ENCODE measurements at places on chromosomes 5 and 9. TPM values are rescaled to one million over a fixed set of nuclear protein-coding genes. Genes with fewer than 3 reads are reported as not detected.

DNA sequence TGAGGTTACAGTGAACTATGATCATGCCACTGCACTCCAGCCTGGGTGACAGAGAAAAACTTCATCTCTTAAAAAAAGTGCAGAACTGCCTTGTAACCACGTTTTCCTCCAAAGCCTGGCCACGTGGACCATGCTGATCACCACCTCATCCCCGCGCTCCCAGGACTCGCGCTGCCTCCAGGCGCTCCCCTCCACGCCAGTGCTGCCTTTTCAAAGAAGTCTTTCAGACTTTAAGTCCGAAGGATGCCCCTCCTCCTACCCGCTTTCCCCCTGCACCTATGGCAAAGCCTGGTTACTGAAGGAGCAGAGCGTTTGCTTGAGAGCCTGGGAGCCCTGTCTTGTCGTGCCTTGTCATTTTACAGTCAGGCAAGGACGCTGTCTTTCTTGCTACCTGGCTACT is 43.8 kb downstream of the HABP4 start:
- no peak for DNase-seq

DNA sequence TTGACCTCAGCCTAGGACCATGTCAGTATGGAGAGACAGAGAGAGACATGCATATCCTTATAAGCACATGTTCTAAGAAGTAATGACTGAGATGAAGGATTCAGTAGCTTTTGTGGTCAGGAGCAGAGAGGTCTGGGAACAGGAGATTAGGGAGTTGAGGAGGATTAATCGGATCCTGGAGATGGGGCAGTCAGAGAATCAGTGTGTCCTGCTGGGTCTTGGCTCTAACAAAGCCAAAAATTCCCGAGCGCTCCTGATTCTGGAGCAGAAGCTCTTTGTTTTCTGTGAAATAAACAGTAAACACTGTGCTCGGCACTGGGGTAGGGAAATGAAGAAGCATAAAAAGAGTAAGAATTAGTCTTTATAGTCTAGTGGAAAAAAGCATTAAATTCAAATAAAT is 520.0 kb upstream of the CLINT1 start:
- DNase-seq = no peak

GRCh38 chr9:29348999-29349398 is 1775.7 kb upstream of the C9orf72 start:
- peak; percentile 43 for DNase-seq

DNA sequence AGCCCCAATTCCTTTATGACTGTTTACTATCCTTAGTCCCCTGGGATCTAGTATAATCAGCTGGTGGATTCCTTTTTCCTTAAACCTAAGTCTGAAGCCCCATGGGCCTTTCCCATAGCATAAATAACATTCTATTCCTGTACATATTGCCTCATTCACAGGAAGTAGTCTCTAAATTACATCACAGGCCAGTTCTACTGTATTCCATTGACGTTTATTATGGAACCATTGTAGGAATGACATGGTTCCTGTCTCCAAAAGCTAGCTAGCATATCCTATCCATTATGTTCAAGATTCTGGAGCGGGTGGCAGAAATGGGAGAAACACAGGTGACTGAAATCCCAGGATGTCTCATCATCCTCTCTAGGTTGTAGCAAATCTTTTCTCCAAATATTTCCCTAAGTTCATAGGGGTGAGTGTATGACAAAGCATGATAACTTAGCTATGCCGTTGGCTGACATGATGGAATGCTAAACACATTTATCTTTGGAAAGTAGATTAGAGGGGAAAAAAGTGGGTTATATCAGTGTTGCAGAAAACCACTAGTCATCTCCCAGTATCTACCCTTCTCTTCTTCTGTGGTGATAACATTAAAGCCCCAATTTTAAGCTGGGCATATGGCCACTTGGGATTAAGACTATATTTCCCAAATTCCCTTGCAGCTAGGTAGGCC is 140.1 kb downstream of the FGF1 start:
- DNase-seq = peak; percentile 52

Gene GPSM1
- 54.2 TPM for total RNA-seq

Gene GARIN3
- total RNA-seq = not detected

DNA sequence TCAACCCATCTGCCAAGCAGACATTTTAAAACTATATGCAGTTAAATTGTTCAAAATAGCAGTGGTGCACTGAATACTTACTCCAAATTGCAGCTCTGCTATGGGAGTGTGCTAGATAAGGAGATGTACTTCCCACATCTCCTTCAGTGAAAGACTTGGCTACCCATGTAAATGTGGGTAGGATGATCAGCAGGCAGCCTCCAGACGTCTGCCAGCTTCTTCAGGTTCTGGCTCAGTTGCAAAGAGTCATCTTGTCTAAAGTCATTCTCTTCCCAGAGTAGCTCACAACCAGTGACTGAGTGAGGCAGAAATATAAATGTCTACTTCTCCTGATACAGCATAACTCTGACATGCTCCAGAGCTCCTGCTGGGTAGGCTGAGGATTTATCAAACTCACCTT is 1050.0 kb upstream of the CDH10 start:
- DNase-seq = no peak

All from fibroblast of lung (primary cell).